Spinal cord (tissue), 10 donors: ENCODE measurements at places on chromosomes 5 and 9.

DNA sequence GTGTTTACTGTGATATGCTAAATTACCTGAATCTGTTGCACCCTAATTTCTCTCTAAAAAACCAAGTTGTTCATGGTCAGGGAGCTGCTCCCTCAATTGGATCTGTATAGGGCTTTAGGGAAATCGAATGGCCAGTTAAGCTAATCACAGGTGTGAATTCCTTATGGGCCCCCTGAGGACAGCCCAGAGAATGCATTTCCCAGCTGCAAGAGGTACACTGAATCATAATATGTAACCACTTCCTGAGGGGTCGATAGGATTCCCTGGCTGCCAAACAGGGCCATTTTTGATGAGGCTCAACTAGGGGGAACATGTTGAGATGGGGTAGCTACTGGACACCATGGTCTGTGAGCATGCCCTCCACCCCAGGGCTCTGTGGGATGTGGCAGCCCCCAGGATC is 478.6 kb downstream of the CCDC171 start:
- DNase-seq, result no peak

DNA sequence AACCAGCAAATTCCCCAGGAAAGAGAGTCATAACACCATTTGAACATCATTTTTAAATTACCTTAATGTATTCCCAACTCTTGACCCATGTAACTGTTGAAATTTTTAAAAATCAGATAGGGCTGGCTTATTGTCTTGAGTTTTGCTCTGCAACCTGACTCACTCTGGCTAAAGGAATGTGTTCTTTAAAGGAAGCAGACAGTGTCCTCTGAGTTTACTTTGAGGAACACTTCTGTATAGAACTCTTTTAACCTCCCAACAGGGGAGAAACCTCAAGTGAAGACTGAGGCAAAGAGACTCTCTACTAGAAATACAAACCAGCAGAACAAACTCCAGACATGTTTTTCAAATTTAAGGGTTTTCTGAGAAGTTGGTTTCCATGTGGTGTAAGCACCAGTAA is 248.9 kb downstream of the CWC27 start:
- DNase-seq, result no peak

GRCh38 chr5:103260951-103261350 is 2.4 kb downstream of the MACIR start:
- no peak for DNase-seq

- DNase-seq, result no peak
Observed at GRCh38 chr5:152061095-152061494, 136.4 kb upstream of the GLRA1 start.

- DNase-seq, result no peak
Observed at GRCh38 chr9:110021891-110022290, 186.1 kb downstream of the C9orf152 start.

GRCh38 chr9:130786526-130786925 is 48.5 kb upstream of the ABL1 start:
- no peak for DNase-seq

DNA sequence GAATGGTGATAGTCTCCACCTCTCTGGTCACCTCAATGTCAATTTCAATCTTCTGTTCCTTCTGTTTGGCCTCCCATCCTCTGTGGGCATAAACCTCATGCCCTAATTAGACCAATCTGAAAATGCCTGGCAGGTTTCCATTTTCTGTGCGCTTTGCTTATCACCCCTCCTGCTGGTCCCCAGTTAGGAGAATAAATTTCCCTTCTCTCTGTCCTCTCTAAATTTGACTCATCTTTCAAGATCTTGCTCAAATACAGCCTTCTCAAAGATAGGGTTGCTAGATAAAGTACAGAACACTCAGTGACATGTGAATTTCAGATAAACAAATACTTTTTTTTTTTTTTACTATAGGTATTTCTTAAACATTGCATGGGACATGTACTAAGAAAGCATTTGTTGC is 69.4 kb upstream of the CD180 start:
- DNase-seq, result no peak

- DNase-seq, result no peak
Observed at GRCh38 chr9:3241290-3241689, 284.5 kb downstream of the RFX3 start.

- DNase-seq, result no peak
Observed at GRCh38 chr5:136028090-136028489, 698 bp upstream of the TGFBI start.

DNA sequence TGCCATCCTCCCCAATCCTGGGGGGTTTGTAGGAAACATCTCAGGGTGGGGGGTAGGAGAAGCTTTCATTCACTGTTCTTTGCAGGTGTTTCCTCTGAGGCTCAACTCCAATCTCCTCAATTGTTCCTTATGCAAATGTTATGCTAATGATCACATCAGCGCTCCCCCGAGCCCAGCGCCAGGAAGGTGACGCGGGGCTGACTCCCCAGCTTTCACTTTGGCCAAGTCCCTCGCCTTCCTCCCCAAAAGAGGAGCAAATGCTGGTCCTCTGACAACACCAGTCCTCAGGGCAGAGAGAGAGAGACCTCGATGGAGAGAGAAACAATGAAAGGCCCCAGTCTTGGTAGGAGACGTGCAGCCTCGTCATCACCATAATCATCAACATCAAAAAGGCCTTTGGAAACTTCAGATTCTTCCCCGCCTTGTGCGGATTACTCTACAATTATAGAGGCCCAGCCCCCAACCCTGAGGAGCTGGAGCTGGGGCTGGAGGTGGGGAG is 39.1 kb downstream of the PCDH1 start:
- no peak for DNase-seq

DNA sequence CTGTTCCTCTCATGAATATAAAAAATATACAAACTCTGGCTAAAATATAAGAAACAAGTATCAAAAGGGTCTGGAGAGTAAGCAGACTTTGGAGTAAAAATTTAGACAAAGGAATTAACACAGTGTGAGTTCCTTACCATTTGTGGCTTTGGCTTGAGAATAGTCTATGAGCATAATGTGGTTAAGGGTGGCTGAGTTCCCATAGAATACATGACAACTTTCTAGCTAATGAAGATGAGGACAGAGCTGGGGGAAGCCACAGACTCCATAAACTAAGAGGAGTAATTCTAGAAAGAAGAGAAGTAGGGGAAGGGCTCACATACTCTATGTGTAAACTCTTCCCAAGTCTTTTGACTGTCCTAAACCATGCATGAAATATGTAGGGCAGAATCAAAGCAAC is 79.4 kb downstream of the CAAP1 start:
- no peak for DNase-seq

GRCh38 chr5:118946138-118946800 is 42.1 kb downstream of the DTWD2 start:
- no peak for DNase-seq

DNA sequence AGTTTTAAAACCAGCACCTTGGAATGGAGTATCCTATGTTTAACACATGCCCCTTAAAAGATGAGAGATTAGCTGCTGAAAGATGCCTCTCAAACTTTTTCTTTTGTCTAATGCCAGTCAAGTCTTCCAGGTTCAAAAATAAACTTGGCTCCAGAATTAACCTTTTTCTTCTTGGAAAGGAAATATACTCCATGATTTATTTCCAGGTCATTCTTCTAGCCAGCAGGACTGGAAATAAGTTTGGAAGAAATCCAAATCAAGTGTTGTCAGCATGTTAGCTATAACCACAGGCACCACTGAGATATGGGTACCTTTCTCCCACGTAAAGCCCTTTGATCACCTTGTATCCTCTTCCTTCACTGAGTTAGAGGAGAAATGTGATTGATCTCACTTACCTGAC is 56.1 kb downstream of the NLN start:
- DNase-seq, result no peak

DNA sequence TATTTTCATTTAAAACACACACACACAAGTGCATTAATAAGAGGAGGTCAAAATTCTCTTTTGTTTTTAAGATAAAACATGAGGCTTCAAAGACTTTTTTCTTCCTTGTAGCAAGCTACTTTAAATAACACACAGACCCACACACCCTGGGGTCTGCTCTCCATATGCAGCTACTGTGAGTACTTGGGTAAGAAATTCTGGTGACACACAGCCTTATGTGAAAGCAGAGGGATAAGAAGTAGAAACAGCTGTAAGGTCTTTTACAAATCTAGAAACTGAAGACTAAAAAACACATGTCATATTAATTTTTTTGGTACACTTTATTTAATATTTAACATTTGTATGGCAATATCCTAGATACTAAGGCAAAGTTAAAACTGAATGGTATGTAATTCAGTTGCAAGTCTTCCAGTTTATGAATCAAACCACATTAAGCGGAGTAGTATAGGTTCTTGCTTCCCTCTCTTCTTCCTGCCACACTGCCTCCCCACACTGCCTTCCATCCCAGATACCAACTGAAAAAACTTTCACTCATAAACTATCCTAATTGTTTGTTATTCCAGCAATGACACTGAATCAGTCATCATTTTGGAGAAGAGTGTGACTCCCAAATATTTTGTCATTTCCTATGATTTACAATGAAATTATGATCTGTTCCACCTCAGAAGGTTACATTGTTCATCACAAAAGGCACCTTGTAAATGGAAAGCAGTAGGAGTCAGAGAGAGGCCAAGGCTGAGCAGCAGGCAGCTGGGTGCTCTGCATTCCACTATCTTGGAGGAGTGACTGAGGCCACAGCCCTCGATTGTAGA is 92.0 kb downstream of the PLCXD3 start:
- no peak for DNase-seq

DNA sequence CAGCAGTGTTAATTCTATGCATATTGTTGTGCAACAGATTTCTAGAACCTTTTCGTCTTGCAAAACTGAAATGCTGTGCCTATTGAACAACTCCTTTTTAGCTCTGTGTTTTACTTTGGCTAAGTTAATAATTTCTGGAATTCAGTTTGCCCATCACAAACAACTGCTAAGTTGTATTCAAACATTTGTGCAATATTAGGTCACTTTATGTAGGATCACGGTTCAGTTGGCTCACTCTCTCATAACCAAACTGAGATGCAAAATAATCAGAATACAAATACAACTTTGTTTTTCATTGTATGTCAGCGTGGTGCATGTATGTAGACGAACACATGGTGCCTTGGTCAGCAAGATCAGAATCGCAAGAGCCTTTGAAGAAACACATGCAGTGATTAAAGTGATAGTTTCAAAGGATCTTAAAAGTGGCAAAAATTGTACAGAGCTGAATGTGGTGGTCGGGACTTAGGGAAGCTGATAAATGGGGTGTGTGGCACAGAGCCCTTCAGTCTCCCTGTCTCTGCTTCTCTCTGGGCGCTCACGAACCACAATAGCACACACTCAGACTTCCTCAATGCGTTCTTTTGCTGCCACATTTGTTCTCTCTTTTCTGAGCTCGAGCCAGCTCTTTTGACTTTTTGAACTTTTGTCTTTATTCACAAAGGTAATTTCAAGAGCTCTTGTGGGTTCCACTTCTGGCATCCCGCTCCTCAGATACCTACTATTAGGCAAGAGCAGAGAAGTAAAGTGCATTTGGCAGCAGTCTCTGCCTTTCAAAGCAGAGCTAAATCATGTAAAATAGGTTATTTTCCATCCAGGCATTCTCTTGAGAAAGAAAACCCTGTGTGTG is 112.4 kb upstream of the CTSL start:
- DNase-seq, result no peak

- DNase-seq, result no peak
Observed at GRCh38 chr5:67723873-67724272, 491.7 kb upstream of the PIK3R1 start.

- no peak for DNase-seq
Observed at GRCh38 chr5:138653502-138653901, 78.3 kb upstream of the HSPA9 start.

GRCh38 chr5:60945813-60946187 is 795 bp downstream of the NDUFAF2 start:
- DNase-seq, result peak; percentile 50

- DNase-seq, result peak; percentile 37
Observed at GRCh38 chr5:150801117-150801927, 22.8 kb downstream of the SMIM3 start.

DNA sequence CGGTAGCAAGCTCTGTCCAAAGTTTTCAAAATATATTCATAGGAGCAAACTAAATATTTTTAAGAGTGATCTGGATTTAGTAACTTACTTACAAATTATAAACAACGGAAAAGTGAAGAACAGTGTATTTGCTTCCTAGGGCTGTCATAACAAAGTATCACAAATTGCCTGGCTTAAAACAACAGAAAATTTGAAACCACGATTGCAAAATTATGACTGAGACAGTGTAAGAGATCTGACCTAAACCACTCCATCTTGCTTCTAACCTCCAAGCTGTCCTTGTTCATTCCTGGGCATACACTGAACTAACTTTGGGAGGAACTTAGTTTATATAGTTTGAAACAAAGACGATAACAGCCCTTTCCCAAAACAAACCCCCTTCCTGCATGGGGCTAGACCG is 202.0 kb upstream of the CDH6 start:
- no peak for DNase-seq

DNA sequence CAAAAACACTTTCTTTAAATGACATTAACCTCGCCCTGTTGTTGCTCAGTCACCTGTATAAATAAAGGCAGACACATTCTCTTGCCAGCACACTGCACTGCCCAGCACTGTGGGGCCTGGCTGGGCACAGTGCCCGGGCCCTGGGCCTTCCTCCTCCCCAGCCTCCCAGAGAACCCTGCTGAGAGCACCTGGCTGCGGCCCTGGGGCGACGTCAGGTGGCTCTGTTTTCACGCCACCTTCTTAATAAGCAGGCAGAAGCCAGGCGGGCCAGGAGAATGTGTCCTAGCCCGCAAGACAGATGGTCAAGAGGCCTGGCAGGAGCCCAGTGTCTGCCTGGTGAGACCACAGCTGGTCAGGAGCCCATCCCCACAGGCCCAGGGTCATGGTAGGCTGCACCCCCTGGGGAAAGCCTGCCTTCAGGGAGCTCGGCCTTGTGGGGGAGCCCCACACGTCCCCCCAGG is 8.2 kb upstream of the AGPAT2 start:
- no peak for DNase-seq

DNA sequence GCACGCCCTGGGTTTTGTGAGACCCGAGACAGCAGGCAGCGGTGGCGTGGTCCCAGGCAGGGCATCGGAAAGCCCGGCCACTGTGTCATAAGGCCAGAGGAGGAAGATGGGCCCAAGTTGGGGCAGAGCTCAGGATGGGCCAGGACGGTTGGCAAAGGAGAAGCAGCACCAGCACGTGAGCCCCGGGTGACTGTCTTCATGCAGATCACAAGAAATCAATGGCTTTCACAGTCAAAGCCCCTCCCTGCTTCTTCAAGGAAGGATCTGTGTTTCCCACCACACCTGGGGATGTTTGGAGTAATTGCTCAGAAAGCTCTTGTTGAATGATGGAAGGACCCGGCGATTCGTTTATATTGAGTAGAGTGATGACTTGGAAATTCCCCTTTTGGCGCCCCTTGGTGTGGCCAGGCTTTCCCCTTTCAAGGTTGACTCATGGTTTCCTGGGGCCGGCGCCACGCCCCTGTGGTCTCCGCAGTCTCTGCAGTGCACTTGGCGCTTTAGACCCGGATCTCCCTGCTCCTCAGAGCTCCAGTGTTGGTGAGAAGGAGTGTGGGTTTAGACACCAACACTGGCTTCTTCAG is 52.1 kb downstream of the IL31RA start:
- no peak for DNase-seq

DNA sequence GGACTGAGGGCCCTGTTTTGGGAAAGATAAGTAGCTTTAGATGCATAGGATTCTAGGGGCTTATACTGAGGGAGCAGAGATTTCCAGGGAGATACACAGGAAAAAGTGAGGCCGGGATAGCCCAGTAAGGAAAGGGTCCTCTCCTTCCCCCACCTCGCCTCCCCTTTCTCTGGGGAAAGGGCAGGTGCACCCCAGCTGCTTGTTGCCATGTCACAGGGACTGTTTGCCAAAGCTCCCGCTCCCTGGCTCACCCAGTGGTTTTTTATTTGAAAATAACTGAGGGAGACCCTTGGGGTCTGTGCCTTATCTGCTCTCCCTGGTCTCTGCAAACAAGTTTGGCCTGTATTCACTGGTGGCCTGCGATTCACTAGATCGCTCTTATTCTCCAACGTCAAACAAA is 51.2 kb downstream of the RGS3 start:
- no peak for DNase-seq
